ENCODE measurements at places on chromosomes 7 and 10.

DNA sequence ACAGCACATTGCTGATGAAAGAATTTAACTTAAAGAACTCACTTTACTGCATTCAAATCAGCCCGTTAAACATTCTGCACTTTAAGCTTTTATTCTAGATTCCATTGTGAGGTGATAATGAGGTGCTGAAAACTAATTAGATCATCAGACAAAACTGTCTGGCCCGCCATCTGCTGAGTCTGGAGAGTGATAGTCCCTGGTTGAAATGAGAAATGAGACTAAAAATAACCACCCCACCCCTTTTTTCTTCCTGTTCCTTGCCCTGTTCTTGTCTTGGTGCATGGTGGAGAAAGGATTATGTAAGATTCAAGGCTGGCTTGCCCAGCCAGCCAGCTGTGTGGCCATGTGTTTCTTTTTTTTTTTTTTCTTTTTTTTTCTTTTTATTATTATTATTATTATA lies 277.0 kb upstream of the COBL start:
- DNase-seq: peak; percentile 41

- DNase-seq: no peak
Measured at GRCh38 chr10:74383642-74384041, 232.6 kb downstream of the ADK start.

DNA sequence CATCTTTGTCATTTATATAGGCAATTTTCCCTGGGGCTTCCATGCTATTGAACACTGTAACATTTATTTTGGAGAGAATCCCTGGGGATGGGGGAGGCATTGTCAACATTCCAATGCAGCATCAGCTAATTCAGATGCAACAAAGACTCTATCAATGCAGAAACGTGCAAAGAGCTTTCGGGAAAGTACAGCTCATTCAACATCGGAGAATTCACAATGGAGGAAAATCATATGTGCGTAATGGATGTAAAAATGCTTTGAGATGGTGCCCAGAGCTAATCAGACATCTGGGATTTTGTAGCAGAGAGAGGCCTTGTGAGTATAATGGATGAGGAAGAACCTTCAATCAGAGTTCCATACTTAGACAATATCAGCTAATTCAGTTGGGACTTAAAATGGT lies 28.3 kb upstream of the FIS1 start:
- DNase-seq: no peak

- DNase-seq: no peak
Measured at GRCh38 chr10:34369120-34369519, 446.0 kb downstream of the PARD3 start.

DNA sequence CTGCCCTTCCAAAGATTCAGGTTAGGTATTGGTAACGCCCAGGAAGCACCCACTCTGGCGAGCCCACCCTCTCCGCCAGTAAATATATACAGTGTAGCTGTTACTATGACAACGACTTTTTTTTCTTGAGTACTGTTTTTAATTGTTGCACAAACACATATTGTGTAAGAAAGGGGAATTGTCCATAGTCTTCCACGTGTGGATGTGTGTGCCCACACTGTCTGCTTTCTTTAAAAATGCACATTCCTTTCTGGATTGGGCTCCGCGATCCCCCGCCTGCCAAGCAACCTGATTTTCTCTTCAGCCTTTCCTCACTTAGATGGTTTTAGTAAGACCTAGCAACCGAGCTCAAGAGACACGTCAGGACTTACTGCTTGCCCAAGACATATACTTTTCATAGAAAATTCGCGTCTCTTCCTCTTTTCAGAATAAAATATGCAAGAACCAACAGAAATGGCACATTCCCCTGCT lies 247.8 kb downstream of the EBF3 start:
- DNase-seq: no peak

DNA sequence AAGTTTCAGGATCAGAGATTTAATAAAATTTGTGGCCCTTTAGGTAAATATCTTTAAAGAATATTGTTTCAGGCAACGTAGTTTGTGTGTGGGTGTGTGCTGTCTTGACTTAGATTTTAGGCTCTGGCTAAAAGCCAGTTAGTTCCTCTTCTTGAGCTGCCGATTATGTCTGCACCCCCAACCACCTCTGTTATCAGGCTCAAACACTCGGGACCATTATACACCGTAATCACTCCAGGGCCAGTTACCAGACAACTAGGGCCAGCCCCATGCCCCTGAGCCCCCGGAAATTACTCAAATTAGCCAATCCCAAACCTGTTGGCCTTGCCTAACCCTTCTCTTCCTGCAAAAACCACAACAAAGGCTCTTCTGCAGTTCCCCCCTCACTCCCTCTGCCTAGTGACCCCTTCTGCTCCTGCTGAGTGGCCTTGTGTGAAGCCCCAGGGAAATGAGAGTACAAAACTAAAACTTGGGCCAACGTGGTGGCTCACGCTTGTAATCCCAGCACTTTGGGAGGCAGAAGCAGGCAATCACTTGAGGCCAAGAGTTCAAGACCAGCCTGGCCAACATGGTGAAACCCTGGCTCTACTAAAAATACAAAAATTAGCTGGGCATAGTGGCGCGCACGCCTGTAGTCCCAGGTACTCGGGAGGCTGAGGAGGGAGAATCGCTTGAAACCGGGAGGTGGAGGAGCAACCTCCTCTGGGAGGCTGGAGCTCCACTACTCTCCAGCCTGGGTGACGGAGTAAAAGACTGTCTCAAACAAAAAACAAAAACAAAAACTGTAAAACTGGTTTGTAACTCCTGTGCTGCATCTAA lies 9.2 kb upstream of the HNRNPF start:
- no peak for DNase-seq

- DNase-seq: no peak
Measured at GRCh38 chr7:105364684-105365083, 24.0 kb downstream of the SRPK2 start.

GRCh38 chr10:113982769-113983168 lies 60.9 kb upstream of the ADRB1 start:
- no peak for DNase-seq

DNA sequence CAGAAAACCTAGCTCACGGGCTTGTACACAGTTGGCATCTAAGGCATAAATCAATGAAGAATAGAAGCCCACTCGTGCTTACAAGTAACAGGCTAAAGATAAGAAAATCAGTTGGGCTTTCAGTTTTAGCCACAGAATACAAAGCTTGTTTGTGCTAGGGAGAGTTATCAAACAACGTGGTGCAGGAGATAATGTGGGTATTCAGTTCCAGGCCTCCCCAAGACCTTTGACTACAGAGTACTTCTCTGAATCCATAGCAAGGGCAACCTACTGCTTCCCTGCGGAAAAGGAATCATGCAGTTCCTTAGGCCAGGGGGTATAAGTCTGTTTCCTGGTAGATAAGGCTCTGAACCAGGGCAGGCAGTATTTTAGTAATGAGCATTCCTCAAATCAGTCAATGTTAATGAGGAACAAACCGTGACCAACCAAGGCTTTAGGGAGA lies 219.5 kb upstream of the CSTF2T start:
- DNase-seq: no peak

GRCh38 chr7:155710031-155710430 lies 65.6 kb downstream of the RBM33 start:
- no peak for DNase-seq

DNA sequence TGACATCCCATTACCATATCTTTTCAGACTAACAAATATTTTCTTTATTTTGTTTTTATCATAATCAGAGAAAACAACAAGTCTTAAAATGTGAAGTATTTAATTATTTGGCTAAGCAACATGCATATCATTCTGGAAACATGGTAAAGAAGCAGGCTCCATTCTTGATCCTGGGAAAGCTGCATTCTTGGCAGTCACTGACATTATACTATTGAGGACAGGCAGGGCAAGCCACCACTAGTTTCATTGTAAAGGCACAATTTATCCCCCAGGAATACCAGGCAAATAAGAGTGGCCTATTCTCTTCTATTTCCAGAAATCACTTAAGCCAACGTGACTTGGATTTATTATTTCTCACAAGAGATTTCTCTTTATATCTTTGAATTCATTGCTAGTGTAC lies 153.8 kb upstream of the AKR1E2 start:
- no peak for DNase-seq

- DNase-seq: no peak
Measured at GRCh38 chr7:37445064-37445723, 3.5 kb downstream of the ELMO1 start.

DNA sequence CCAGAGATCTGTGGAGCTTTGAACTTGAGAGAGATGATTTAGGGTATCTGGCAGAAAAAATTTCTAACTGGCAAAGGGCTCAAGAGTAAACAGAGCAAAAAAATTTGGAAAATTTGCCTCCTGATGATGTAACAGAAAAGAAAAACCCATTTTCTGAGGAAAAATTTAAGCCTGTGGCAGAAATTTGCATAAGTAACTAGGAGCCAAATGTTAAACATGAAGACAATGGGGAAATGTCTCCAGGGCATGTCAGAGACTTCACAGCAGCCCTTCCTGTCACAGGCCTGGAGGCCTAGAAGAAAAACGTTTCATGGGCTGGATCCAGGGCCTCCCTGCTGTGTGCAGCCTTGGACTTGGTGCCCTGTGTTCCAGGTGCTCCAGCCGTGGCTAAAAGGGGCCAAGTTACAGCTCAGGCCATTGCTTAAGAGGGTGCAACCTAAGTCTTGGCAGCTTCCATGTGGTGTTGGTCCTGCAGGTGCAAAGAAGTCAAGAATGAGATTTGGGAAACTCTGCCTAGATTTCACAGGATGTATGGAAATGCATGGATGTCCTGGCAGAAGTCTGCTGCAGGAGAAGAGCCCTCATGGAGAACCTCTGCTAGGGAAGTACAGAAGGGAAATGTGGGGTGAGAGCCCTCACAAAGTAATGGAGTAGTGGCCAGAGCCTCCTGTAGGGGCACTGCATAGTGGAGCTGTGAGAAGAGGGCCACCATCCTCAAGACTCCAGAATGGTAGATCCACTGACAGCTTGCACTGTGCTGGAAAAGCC lies 8.1 kb downstream of the SEMA3D start:
- no peak for DNase-seq

- DNase-seq: no peak
Measured at GRCh38 chr7:126728967-126729366, 523.8 kb downstream of the GRM8 start.

DNA sequence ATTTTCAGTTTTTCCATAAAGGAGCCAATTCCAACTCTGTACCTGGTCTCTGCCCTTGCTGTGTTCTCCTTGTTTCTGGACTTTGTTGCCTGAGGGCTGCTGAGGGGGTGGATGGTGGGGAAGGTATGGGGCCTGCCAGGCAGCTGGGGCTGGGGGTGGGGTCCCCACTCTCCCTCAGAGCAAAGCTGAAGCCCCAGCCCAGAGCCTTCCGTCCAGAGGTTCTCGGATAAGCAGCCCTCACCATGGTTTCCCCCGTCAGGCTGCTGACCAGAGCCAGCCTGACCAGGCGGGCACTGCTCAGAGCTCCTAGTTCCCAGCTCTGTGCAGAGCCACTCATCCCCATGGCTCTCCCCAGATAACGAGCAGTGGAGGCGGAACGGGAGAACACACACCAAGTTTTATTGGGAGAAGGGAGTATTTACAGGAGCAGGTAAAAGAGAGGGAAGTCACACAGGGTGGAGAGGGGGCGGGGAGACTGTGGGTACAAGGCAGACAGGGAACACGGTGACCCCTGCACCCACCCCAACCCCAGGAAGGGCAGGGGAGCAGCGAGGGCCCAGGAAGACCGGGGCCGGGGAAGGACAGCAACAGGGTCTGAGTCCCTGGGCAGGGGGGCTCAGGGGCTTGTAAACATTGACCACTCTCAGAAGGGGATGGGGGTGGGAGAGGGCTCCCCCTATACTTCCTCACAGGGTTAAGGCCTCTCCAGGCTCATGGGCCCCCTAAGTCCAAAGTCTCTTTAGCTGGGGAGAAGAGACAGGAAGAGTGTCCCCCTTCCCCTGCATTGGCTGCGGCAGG lies 5.8 kb downstream of the GNB2 start:
- DNase-seq: no peak

DNA sequence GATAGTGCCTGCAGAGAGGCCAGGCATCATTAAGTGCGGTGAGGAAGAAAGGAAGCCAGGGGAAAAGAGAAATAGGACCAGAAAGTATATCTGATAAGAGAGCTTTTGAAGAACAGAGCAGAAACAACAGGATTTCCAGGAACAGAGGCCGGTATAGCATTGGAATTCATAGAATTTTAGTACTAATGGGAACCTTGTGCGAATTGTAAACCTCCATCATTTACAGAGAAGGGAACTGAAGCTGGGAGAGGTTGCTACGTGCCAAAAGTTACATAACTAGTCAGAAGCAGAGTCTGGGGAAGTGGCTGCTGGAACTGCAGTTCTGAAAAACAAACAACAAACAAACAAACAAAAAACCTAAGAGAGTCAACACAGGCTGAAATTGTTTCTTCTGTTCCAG lies 5.4 kb upstream of the ZMYND11 start:
- DNase-seq: no peak

- no peak for DNase-seq
Measured at GRCh38 chr7:66039094-66039670, 36.4 kb upstream of the ASL start.

GRCh38 chr10:113006656-113007342 lies 56.8 kb downstream of the TCF7L2 start:
- no peak for DNase-seq

DNA sequence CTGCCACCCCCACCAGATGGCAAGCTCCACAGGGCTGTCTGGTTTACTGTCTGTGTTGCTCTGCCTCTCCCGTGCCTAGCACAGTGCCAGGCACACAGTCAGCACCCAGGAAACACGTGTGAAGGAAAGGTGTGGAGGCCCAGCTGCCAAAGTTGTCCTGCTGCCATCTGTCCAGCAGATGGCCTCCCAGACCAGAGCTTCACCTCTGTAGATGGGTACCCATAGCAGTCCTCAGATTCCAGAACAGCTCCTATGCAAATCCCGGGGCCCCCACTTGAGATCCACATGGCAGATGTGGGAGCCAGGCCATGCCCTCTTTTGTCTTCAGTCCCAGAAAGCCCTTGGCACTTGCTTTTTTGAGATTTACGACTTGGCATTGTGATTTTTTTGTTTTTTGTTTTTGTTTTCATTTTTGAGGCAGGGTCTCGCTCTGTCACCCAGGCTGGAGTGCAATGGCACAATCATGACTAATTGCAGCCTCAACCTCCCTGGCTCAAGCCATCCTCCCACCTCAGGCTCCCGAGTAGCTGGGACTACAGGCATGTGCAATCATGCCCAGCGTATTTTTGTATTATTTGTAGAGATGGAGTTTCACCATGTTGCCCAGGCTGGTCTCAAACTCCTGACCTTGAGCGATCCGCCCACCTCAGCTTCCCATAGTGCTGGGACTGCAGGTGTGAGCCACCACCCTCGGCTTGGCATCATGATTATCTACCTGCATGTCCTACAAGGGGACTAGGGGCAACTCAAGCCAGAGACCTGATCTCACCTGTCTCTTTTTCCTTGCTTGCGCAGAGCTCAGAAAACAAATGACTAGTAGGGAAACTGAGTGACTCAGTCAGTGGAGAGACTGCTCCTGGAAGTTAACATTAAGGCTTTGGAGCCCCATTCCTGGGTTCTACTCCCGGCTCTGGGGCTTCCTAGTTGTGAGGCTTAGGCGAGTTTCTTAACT lies 16.9 kb upstream of the PALD1 start:
- DNase-seq: peak; percentile 43

DNA sequence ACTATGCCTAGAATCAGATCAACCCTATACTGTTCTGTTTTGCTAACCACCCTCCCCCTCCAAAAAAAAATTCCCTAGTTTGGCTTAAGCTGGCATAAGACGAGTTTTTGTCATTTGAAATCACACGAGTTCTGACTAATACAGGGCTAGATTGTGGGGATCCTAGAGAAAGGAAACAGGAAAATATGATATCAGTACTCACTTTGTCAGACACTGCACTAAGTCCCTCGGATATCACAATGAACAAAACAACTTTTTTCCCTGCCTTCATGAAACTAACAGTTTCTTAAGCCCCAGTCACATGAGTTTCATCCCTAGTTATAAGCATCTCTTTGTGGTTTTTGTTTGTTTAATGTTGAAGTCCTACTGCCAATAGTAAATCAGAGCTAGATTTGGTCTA lies 118.5 kb downstream of the ITGB8 start:
- no peak for DNase-seq
